ENCODE measurements at places on chromosomes 1 and 21.

- DNase-seq, result no peak
These were observed 594.7 kb downstream of the ADGRL2 start for GRCh38 chr1:82395440-82395839.

DNA sequence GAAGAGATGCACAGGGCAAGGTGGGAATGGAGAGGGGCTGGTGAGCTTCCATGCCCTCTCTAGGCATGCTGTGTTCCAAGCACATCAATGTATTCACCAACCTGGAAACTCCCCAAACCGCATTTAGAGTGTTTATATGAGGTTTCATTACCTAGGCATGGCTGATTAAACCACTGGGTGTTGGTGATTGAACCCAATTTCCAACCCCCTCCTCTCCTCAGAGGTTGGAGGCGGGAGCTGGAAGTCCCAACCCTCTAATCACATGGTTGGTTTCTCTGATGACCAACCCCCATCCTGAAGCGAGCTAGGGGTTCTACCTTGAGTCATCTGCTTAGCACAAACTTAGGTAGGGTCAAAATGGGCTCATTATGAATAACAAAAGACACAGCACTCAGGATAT lies 3.0 kb upstream of the PPIE start:
- DNase-seq, result no peak

DNA sequence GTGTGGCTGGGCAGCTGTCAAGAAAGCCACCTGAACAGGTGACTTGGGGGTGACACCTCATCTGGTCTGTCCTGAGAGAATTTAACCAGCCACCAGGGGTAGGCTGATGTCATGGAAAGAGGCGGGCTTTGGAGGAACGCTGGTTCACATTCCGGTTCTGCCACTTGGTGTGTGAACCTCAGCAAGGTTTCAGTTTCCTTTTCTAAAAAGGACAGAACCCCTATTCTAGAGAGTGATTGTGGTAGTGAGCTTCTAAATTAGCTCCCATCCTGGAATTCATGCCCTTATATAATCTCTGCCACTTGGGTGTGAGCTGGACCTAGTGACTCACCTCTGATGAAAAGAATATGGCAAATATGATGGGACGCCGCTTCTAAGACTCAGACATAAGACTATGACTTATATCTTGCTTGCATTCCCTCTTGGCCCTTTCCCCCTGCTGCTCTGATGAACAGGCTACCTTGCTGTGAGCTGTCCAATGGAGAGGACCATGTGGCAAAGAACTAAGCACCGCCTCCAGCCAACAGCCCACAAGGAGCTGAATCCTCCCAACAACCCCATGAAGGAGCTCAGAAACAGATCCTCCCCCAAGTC lies 332.1 kb downstream of the RRAGC start:
- DNase-seq, result no peak

GRCh38 chr1:25807480-25808390 lies 7.7 kb downstream of the SELENON start:
- no peak for DNase-seq

DNA sequence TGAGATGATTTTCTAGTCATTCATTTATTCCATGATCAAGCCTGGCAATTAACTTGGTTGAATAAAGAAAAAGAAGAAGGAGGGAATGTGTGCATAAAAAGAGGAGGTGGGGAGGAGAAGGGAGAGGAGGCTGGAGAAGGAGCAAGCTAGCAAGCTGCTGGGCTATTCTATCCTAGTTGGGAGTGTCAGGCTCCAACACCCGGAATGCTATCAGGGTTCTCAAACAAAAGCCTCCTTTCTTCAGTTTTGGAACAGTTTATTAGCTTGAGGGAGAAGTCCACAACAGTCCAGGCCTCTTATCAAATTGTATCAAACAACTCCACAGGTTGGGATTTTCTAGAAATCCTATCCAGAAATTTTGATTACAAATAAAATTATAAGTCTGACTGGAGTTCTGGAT lies 80.0 kb downstream of the BCAR3 start:
- DNase-seq, result no peak

- DNase-seq, result no peak
These were observed 40.1 kb upstream of the KLHDC7A start for GRCh38 chr1:18440385-18441226.

- DNase-seq, result no peak
These were observed 30.6 kb downstream of the DNAJC6 start for GRCh38 chr1:65339866-65340468.

GRCh38 chr1:234601301-234602017 lies 8.5 kb downstream of the IRF2BP2 start:
- DNase-seq, result no peak

- no peak for DNase-seq
These were observed 71.5 kb upstream of the DISP3 start for GRCh38 chr1:11407301-11407994.

DNA sequence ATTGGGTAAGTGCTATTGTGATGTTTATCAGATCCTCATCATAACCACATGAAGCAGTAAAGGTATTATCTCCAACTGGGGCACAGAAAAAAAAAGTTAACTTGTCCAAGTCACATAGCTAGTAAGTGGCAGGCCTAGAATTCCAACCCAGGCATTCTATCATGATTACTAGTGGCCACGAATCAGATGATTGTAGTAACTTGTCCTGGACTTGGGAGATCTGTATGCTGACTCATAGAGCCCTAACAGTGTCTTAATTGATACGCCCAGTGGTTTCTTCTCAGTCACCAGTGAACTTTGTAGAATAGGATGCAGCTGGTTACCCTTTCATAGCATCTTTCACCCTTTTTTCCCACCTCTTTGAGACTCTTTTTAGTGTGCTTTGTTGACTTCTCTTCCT lies 91.1 kb upstream of the UBE2U start:
- DNase-seq, result no peak

Data from COR-L47 (cell line).